ENCODE measurements at places on chromosomes 12 and 14.

GRCh38 chr12:8852119-8852518 lies 29.7 kb downstream of the A2ML1 start:
- no peak for DNase-seq

GRCh38 chr12:47034661-47035060 lies 44.8 kb upstream of the PCED1B start:
- no peak for DNase-seq

GRCh38 chr12:8445731-8446130 lies 10.0 kb upstream of the CLEC6A start:
- no peak for DNase-seq

GRCh38 chr14:104306450-104307040 lies 168.2 kb downstream of the KIF26A start:
- no peak for DNase-seq

GRCh38 chr12:116222358-116222757 lies 55.1 kb downstream of the MED13L start:
- peak; percentile 75 for DNase-seq

DNA sequence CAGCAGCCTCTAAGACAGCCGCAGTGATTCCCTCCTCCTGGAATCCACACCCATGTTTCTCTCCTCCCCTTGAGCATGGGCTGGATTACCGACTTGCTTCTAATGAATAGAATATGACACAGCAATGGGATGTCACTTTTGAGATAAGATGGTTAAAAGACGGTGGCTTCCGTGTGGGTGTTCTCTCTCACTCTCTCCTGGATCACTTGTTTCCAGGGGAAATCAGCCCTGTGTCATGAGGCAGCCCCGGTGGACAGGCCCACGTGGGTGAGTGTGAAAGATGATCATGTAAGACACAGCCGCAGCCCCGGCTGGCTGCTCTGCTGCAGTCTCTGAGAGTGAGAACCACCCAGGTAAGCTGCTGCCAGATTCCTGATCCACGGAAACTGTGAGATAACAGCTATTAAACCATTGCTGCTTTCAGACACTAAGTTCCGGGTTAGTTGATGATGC lies 10.7 kb downstream of the MOAP1 start:
- DNase-seq = no peak

DNA sequence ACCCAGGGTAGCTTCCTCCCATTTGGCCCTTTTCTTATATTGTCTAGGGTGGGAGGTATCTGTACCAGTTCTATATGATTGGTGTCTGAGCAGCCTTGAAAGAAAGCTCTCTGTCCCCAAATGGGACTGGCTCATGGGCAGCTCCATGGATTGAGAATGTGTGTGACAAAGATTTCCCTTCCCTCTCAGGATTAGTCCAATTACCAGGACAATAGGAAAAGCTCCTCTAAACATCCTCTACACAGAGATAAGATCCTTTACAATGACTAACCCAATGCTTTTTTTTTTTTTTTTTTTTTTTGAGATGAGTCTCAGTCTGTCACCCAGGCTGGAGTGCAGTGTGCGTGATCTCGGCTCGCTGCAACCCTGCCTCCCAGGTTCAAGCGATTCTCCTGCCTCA lies 112.1 kb downstream of the SLC35F4 start:
- no peak for DNase-seq

GRCh38 chr12:29674463-29674862 lies 109.3 kb downstream of the TMTC1 start:
- DNase-seq = no peak

- DNase-seq = no peak
Measured at GRCh38 chr12:39043424-39043822, 138.0 kb upstream of the CPNE8 start.

- peak; percentile 15 for DNase-seq
Measured at GRCh38 chr14:75561013-75561432, 17.4 kb upstream of the FLVCR2 start.

DNA sequence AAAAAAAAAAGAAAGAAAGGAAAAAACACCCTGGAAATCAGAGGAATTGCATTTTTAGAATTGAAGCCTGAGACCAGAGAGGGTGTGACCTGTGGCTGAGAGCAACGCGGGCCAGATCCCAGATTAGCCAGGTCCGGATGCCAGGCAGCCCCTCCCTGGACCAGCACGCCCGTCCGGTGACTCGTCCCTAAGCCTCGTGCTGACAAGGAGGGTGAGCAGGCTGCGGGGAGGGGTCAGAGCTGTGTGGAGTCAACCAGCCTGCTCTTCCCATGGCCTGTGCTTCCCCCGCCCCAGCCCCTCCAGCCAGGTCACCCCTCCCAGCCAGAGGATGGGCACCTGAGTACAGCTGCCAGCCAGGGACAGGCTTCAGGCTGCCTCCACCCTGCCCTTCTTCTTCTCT lies 4.2 kb upstream of the KLC1 start:
- peak; percentile 50 for DNase-seq

DNA sequence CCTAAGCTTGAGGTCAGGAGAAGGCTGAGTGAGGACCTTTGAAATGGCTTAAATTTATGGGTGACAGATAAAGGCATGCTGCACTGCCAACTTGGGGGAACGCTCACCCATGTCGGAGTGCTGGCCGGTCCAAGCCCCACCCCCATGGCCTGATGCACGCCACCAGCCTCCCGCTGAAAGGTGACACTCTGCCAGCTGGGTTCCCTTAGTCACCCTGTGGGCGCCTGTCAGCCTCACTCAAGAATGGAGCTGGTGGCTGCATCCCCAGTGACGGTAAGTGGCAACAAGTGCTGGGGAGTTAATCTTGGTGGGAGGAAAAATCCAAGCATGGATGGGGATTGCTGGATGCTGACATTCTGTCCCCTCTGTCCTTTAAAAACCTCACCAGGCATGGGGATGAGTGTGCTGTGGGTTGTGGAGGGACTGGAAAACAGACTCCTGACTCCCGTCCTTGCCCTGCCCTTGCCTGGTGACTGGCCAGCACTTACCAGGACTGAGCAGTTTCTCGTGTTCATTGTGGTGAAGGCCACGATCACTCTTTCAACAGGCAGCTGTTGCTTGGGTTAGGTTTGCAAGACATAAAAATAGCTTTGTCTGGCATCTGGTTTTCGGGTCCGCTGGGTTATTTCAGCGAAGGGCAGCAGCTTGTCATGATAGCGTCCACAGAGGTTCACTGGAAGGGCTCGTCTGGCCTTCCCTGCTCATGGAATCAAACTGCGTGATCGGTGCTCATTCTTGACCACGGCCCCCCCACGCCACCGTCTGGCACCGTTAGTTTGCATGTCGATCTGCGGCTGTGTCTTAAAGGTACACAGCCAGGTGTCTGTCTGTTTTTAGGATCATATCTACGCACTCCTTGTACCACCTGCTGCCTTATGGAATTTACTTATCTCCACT lies 15.0 kb downstream of the ACACB start:
- no peak for DNase-seq

Data from hematopoietic multipotent progenitor cell treated with erythropoietin and hydrocortisone succinate and interleukin-3 and kit ligand, for 17 days (in vitro differentiated cells).